ENCODE measurements at places on chromosomes 6 and 20.

- no peak for DNase-seq
Observed at GRCh38 chr6:163263998-163264661, 150.4 kb upstream of the QKI start.

GRCh38 chr20:36094497-36094896 is 60.0 kb upstream of the EPB41L1 start:
- DNase-seq = no peak

DNA sequence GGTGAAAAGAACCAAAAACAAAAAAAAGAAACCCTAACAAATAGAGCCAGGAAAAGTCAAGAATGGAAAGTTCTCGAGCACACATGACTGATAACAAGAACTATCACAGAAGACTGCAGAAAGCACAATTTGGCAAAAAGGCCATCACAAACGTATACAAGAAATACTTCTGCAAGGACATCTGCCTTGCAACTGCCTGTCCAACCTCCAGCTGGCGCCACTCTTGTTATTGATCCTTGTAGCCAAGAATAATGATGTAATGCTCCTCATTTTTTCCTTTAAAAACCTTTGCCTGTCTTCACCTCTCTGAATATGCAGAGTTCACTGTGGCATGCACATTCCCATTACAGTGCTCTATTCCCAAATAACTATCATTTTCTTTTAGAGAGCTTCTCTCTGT is 87.9 kb upstream of the BMP5 start:
- no peak for DNase-seq

- DNase-seq = no peak
Observed at GRCh38 chr6:156313037-156313436, 464.1 kb upstream of the ARID1B start.
